ENCODE measurements at places on chromosomes 5 and 9. TPM values are rescaled to one million over a fixed set of nuclear protein-coding genes. Genes with fewer than 3 reads are reported as not detected.

DNA sequence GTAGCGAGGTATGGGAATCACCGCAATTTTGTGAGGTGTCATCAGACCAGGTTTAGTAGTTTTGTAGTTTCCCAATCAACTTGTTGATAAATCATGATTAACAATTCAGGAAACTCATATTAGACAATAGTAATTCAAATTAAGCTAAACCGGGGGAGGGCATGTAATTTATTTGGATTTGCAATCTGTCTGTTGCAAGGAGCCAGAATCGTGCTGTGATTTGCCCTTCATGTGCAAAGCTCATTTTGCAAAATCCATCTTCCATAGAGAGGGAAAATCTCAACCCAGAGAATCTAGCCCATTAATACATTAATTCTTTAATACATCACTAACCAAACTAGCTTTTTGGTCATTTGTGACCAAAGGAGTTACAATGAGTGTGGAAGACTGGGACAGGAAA is 164.7 kb upstream of the TRPM3 start:
- DNase-seq: no peak

The TMEM38B gene
- total RNA-seq: 18.4 TPM

- no peak for DNase-seq
Measured at GRCh38 chr9:38685535-38685934, 34.4 kb downstream of the FAM240B start.

DNA sequence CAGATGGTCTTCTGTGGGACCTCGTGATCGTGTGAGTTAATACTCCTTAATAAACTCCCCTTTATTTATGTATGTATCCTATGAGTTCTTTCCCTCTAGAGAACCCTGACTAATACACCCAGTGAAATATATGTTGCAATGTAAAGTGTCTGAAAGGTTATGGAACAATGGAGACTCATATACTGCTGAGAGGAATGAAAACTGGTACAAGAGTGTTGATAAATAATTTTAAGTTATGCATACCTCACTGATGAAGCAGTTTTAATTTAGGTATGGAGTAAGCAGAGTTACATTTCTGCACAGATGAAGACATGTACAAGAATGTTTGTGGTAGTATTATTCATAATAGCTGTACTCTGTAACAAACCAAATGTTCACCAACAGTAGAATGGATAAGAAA is 438.3 kb downstream of the TAF11L14 start:
- no peak for DNase-seq

DNA sequence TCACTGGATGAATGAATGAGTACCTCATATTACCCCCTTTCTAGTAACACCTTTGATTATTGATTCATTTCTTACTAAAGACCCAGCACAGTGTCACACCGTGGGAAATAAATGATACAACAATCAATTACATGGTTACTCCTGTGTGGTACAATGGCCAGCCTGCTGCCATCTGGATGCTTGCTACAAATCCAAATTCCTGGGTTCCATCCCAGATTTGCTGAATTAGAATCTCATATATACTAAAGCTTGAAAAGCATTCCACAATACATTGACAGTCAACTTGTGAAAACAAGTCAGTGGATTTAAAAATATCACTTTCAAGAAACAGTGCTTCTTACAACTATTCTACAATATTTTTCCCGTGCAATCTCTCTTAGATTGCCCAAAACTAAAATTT is 989.3 kb downstream of the PTPRD start:
- no peak for DNase-seq

DNA sequence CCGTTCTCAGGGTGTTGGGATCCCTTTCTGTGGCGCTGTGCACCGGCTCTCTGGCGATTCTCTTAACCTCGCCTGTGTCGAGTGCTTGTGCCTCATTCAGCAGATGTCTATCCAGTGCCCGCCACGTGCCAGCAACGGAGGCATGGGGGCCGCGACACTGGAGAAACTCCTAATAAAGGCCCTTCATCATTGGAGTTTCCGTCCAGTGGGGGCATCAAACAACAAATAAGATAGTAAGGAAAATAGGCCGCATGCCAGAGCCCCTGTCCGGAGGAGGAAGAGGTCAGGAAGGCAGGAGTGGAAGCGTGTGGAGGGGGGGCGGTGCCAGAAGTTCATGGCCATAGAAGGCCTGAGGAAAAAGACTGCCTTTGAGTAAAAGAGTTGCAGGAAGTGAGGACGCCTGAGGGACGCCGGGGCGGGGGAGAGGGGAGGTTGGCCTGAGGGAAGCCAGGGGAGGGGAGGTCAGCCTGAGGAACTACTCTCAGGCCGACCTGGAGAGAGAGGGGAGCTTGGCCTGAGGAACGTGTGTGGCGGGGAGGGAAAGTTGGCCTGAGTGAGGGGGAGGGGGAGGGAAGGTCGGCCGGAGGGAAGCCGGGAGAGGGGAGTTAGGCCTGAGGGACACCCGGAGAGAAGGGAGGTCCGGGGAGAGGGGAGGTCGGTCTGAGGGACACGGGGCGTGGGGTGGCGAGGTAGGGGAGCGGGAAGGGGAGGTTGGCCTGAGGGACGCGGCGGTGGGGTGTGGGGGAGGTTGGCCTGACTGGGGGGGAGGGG is 82.2 kb downstream of the CACNA1B start:
- DNase-seq: no peak

The MYOZ3 gene
- total RNA-seq: not detected

The PLCXD3 gene
- total RNA-seq: not detected

GRCh38 chr5:72572236-72572765 is 65.1 kb upstream of the ZNF366 start:
- peak; percentile 24 for DNase-seq

DNA sequence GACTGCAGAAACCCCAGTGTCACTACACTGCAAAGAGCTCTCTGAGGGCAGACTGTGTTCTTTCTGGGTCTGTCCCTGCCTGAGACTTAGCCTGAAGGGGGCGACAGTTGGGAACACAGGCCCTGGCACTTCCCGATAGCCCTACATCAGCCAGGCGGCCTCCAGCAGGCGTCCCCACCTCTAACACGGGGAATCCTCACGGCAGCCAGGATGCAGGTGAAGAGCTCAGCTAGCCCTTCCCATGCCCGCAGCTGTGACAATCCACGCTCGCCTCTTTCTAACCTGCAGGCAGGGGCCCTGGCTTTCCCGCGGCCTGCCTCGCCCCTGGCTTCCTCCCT is 5.9 kb downstream of the MED22 start:
- DNase-seq: no peak

DNA sequence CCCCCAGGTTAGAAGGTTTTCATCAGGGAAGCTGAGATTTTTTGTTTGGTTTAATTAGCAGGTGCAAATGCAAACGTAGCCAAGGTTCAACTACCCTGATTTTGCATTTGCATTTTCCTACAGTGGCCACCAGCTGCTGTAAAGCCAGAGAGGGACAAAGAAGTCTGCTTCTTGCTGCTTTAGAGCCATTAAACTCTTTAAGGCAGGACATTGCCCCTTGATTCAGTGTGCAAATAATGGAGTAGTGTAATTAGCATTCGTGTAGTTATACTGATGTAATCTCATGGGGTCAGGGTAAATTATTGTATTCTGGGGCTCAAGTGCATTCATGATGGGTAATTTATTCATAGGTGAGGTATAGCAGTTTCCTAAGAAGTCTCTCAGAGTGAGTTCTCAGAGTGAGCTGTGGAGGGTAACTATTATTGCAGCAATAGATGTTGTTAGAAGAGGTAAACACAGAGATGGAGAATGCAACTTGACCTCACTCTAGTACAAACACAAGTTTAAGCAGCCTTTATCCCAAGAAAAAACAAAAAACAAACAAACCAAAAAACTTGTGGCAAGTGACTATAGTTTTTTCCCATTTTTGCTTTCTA is 526.5 kb downstream of the KIF4B start:
- DNase-seq: no peak

The NUTM2G gene
- total RNA-seq: not detected

GRCh38 chr9:94960964-94961363 is 234.5 kb downstream of the AOPEP start:
- no peak for DNase-seq

- no peak for DNase-seq
Measured at GRCh38 chr5:78574131-78574673, 74.4 kb downstream of the LHFPL2 start.

DNA sequence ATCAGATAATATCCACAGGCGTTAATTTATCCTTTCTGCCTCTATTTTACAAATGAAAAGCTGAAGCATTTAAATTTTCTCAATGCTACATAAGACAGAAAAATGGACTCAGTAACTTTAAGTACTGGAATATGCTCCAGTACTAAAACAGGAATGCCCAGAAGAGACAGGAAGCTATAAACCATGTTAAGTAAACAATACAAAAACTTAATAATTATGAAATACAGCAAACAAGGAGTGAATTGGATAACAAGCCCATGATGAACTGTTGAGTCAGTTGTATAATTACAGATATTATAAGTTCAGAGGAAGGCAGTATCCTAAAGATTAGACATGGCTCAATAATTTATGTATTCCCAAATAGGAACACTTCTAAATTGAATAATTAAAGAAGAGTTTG is 148.5 kb downstream of the CHSY3 start:
- DNase-seq: peak; percentile 35

The RNF224 gene
- 0.16 TPM for total RNA-seq

The CDH6 gene
- total RNA-seq: not detected

DNA sequence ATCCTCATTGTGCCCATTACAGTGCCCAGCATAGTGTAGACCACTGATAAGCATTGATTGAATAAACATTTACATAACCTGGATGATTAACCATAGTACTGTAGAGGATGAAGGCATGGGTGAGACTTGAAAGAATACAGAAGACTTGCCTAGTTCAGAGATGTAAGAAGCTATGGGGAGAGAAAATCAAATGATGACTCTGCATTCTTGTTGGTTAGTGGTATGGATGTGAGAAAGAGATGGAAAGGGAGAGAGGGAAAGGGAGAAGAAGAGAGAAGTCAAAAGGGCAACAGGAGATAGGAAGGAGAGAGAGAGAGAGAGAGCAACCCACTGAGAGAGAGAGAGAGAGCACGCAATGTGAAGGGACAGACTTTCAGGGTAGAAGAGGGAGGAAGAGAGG is 26.8 kb downstream of the YIPF5 start:
- DNase-seq: no peak

- DNase-seq: peak; percentile 2
Measured at GRCh38 chr5:91245871-91246270, 137.2 kb downstream of the ARRDC3 start.

DNA sequence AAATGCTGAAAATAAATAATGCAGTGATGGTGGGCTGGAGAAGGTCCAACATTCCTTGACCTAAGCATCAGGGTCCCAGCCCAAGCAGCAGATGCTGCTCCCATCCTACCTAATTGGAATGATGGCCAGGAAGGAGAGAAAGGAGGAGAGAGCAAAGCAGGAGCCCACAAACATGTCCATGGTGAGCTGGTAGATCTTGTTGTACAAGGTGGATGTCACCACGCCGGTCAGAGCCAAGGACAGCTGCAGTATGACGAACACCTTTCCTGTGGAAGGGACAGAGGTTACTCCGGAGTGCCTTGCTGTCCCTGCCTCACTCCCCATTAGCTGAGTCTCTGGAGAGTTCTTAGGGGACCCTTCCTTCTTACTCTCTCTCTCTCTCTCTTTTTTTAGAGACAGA is 4.3 kb downstream of the SLC46A2 start:
- no peak for DNase-seq

- DNase-seq: peak; percentile 42
Measured at GRCh38 chr5:53091289-53091688, 18.3 kb downstream of the MOCS2 start.

The TAS2R1 gene
- not detected for total RNA-seq

The SLC36A3 gene
- not detected for total RNA-seq

The PCDHGA10 gene
- total RNA-seq: 1.4 TPM

- DNase-seq: no peak
Measured at GRCh38 chr5:22918511-22918910, 65.4 kb upstream of the CDH12 start.

GRCh38 chr9:83267741-83268140 is 204.8 kb upstream of the RASEF start:
- DNase-seq: no peak

GRCh38 chr5:84227236-84227635 is 157.4 kb downstream of the EDIL3 start:
- DNase-seq: no peak

DNA sequence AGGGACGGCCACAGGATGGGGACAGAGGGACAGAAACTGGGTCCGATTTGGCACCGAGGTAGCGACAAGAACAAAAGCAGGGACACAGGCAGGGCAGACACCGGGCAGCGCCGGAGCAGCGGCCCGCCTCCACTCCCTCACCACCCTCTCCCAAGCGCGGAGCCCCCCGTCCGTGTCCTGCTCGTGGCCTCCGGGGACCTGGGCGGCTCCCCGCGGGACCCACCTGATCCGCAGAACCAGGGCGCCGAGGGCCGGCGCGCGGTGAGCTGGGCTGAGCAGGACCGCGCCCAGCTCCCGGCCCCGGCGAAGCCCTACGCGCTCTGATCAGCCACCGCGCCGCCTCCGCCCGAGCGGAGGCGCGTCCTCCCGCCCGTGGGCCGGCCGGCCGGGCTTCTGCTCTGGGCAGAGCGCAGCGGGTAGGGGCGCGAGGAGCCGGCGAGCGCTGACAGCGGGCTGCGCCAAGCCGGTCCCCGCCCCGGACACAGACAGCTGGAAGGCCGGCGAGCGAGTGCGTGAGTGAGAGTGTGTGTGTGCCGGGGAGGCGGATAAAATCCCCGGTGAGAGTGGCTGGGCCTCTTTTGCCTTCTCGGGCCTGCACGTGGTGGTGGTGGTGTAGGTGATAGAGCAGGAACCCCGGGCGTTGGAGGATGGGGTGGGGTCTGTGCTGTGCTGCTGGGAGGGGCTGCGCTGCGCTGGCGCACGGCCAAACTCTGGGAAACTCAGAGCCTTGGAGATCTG is at the start of gene GGTA1:
TSS of gene GGTA1 (minus strand) at position 418 of the 738 bp plus-strand sequence. CDS start 31,922 bp downstream, outside the sequence.
- peak; percentile 37 for DNase-seq

DNA sequence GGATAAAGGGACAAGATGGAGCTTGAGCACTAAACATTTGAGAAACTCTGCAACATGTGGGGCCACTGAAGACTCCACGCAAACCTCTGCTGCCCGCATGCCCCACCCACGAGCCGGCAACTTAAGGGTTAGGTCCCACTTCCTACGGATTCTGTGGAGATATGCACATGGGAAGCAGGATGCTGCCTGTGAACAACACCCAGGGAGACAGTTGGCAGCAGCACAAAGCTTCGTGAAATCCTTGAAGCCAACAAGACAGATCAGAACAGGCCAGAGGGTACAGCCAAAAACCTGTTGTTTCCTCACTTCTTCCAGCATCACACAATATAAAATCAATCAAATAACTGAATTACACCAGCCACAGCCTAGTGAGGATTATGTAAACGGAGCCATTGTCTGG is 270.4 kb downstream of the ENC1 start:
- DNase-seq: no peak
